ENCODE measurements at places on chromosomes 1 and 21. TPM values are rescaled to one million over a fixed set of nuclear protein-coding genes. Genes with fewer than 3 reads are reported as not detected.

SUSD4 gene
- total RNA-seq, result 8.2 TPM

CELSR2 gene
- total RNA-seq, result 145 TPM

THEMIS2 gene
- total RNA-seq, result 5.6 TPM

PLEKHN1 gene
- total RNA-seq, result 39.5 TPM

LHX8 gene
- not detected for total RNA-seq

PODN gene
- 20.6 TPM for total RNA-seq

FCRL1 gene
- not detected for total RNA-seq

TCEA3 gene
- 35.7 TPM for total RNA-seq

GJA9 gene
- total RNA-seq, result not detected

CFHR1 gene
- not detected for total RNA-seq

TRAF3IP3 gene
- 1.6 TPM for total RNA-seq

CHAF1B gene
- total RNA-seq, result 3.9 TPM

CADM3 gene
- 9.8 TPM for total RNA-seq

SLFNL1 gene
- total RNA-seq, result not detected

SLAMF6 gene
- 0.80 TPM for total RNA-seq

HMGN2 gene
- 127 TPM for total RNA-seq

ADGRL4 gene
- total RNA-seq, result 18.0 TPM

CELA3A gene
- not detected for total RNA-seq

ZNF648 gene
- 0.13 TPM for total RNA-seq

IL20 gene
- 0.76 TPM for total RNA-seq

CACNA1E gene
- total RNA-seq, result not detected

TMEM54 gene
- 283 TPM for total RNA-seq

NBPF4 gene
- total RNA-seq, result not detected

RHBG gene
- 7.8 TPM for total RNA-seq

TAF12 gene
- total RNA-seq, result 27.1 TPM

WNT9A gene
- 1.2 TPM for total RNA-seq

MXRA8 gene
- 21.9 TPM for total RNA-seq

COL9A2 gene
- 3.3 TPM for total RNA-seq

ELAPOR1 gene
- total RNA-seq, result 28.2 TPM

PSRC1 gene
- 3.3 TPM for total RNA-seq

AJAP1 gene
- total RNA-seq, result 0.11 TPM

NHLH1 gene
- total RNA-seq, result not detected

LRRN2 gene
- 0.19 TPM for total RNA-seq

MCOLN2 gene
- total RNA-seq, result 0.72 TPM

KCNA3 gene
- total RNA-seq, result 1.4 TPM

EEIG2 gene
- total RNA-seq, result 5.8 TPM

OR2T11 gene
- total RNA-seq, result 0.30 TPM

RPTN gene
- 10.8 TPM for total RNA-seq

OR2M3 gene
- not detected for total RNA-seq

MAP1LC3C gene
- total RNA-seq, result 1.0 TPM

NUDC gene
- total RNA-seq, result 53.3 TPM

ACP6 gene
- total RNA-seq, result 46.2 TPM
